ENCODE measurements at places on chromosomes 5 and 9. TPM values are rescaled to one million over a fixed set of nuclear protein-coding genes. Genes with fewer than 3 reads are reported as not detected.

Gene CRHBP
- total RNA-seq = 0.20 TPM

Gene PCDHGA8
- total RNA-seq = 0.61 TPM

Gene PCDHB11
- not detected for total RNA-seq

Gene RAB3C
- not detected for total RNA-seq

Gene HDAC3
- 86.7 TPM for total RNA-seq

Gene BASP1
- 134 TPM for total RNA-seq

Gene BRD3
- total RNA-seq = 4.6 TPM

Gene UHRF2
- 47.8 TPM for total RNA-seq

Gene OR13J1
- total RNA-seq = not detected

Gene MRPS2
- total RNA-seq = 106 TPM

Gene SLC46A2
- total RNA-seq = not detected

Gene LCN15
- total RNA-seq = not detected

Gene LHFPL2
- total RNA-seq = 18.8 TPM

- no peak for DNase-seq
Observed at GRCh38 chr5:126143622-126144021, 279.6 kb upstream of the GRAMD2B start.

DNA sequence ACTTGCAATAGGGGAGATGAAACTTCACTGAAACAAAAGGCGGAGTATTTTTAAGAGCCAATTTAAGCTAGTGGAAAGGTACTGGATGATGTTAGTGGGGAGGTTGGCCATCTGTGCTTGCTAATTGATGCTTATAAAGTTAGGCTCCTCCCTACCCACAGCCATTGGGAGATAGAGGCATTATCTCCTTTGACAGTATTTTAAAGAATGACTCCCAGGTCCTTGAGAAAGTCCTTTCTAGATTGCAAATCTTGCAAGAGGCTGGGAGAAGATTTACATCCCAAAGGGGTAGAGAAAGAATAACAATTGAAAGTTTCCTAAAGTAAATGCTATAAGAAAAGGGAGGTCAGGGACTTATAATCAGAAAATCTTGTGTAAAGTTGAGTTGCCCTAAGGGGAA is 282.6 kb downstream of the BRINP1 start:
- DNase-seq = no peak

DNA sequence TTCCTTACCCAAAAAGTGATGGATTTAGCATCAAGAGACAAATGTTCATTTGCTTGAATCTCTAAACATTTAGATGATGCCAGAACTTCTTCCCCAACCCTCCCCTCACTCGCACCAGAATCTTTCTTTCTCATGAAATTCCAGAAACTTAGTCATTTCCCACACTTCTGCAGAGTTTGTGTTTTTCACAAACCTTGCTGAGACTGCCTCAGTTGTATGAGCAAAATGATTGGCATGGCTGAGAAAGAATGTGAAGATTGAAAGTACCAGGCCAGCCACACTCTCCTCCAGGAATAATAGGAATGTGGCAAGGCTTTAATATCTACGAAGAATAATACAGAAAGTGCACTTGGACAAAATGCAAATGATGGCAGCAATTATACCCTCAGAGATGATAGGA is 428.3 kb upstream of the CDH6 start:
- peak; percentile 33 for DNase-seq

- no peak for DNase-seq
Observed at GRCh38 chr9:91034521-91034920, 232.9 kb downstream of the SYK start.

DNA sequence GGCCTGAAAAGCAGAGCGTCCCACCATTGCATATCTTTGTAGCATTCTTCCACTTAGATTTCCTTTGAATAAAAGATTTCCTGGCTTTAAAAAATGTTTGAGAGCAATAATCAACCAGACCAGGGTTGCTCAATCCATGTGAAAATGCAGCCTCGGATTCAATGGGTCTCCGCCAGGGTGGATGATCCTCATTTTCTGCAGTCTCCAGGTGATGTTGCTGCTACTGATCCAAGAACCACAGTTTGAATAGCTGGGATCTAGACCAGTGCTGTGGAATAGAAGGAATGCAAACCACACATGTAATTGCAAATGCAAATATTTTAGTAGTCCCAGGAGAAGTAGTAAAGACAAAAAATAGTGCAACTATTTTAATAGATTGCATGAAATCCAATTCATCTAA is 317.6 kb downstream of the IRX1 start:
- DNase-seq = no peak

- peak; percentile 27 for DNase-seq
Observed at GRCh38 chr5:79001471-79001870, 16.4 kb upstream of the ARSB start.

- DNase-seq = no peak
Observed at GRCh38 chr5:64331597-64332277, 166.1 kb downstream of the RNF180 start.

GRCh38 chr9:135222881-135223760 is 135.7 kb downstream of the OLFM1 start:
- no peak for DNase-seq

DNA sequence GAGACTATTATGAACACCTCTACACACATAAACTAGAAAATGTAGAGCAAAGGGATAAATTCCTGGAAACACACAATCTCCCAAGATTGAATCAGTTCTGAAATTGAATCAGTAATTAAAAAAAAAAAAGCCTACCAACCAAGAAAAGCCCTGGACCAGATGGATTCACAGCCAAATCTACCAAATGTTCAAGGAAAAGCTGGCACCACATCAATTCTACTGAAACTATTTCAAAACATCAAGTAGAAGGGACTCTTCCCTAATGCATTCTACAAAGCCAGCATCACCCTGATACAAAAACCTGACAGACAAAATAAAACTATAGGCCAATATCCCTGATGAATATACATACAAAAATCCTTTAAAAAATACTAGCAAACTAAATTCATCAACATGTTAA is 25.4 kb upstream of the GRXCR2 start:
- no peak for DNase-seq

- peak; percentile 88 for DNase-seq
Observed at GRCh38 chr9:79221084-79221483, 350.7 kb upstream of the TLE4 start.

DNA sequence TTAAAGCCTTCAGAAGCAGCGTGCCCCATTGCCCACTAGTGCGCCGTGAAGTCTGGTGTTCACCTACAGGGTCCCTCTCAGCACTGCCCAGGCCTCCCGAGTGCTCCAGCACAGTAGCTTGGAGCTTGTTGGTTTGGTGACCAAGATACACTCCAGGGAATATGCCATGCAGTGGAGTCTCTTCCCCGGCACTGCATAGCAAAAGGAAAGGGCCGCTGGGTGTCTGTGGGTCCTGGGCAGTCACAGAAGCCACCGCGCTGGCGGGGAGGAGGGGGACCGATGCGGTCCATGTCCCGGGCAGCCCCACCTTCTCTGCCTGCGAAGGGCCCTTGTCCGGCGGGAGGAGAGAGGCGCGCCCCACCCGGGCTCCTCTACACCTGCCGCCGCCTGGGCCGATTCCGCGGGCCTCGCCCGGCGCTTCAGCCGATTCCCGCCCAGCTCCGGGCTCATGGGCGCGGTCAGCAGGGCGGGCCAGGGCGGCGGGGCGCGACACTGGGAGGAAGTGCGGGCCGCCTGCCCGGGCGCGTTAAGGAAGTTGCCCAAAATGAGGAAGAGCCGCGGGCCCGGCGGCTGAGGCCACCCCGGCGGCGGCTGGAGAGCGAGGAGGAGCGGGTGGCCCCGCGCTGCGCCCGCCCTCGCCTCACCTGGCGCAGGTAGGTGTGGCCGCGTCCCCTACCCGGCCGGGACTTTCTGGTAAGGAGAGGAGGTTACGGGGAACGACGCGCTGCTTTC is at the start of gene SYK:
Gene SYK (plus strand): TSS at position 579 of the 732 bp plus-strand sequence. CDS start 42,080 bp downstream, outside the sequence.
- DNase-seq = no peak

DNA sequence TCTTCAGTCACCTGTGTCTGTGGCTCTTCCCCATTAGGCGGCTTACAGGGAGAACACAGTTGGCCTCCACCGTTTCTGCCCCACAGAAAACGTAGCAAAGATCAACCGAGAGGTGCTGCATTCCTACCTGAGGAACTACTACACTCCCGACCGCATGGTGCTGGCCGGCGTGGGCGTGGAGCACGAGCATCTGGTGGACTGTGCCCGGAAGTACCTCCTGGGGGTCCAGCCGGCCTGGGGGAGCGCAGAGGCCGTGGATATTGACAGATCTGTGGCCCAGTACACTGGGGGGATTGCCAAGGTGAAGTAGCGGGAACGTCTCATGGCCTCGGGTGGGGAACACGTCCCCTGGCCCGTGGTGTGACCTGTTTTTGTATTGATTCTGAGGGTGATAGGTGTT is 6.5 kb downstream of the PMPCA start:
- DNase-seq = no peak

GRCh38 chr5:126488443-126489065 is 65.3 kb downstream of the GRAMD2B start:
- DNase-seq = no peak

- peak; percentile 1 for DNase-seq
Observed at GRCh38 chr9:123686131-123686828, 243.6 kb downstream of the DENND1A start.

- no peak for DNase-seq
Observed at GRCh38 chr5:12780536-12780935, 876.3 kb upstream of the CTNND2 start.

DNA sequence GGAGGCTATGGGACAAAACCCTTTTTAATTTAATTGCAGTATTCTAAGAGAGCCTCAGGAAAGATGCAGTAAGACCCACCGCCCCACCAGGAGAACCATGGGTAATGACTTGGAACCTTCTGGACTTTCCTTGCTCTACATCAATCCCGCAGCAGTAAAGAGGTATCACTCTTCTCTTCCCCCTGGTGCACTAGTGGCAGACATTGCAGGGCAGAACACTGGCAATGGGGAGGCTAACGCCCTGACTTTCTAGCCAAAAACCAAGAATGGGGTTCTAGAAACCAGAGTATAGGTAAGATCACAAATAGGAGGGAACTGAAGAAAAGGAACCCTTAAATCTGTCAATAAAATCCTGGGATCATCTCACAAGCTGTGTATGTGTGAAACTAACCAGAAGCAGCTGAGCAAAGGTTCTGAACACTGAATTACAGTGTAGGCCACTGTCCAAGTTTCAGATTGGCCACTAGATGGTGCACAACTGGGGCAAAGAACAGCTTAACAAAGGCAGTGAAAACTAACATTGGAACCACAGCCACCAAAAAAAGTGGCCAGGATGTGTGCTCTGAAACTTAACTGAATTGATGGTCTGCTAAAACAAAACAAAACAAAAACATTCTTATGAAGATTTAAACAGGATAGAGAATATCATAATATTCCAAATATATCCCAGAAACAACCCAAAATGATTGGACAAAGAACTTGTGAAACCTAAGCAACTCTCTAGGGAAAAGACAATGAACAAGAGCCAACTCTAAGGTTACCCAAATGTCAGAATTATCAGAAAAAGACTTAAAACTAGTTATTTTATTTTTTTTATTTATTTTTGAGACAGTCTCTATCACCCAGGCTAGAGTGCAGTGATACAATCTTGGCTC is 6.6 kb upstream of the FAM151B start:
- peak; percentile 52 for DNase-seq

- DNase-seq = no peak
Observed at GRCh38 chr5:96124589-96124988, 162.9 kb upstream of the ELL2 start.

DNA sequence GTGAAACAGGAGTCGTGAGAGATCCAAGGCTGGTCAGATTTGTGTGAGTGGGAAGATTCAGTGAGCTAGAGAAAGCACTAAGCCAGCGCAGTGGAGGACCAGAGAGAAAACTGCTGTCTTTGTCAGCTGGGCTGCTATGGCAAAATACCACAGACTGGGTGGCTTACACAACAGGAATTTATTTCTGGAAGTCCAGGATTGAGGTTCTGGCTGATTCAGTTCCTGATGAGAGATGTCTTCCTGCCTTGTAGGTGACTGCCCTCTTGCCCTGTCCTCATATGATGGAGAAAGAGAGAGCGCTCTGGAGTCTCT is 24.2 kb upstream of the ANKRD33B start:
- peak; percentile 60 for DNase-seq

DNA sequence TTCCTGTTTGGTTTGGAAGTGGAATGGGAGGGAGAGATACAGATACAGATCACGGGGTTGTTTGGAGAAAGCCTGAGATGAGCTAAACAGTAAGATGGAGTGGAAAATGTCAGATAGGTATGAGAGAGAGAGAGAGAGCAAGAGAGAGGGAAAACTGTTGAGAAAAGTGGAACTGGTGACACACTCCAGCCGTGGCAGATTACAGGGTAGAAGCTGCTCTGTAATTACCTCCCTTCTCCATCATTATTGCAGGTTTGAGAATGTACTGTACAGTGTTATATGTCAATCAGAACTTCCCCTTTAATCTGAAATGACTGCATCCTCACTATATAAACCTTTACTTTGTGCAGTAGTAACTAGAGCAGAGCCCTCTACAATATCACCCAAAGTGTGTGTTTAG is 74.5 kb upstream of the WWC1 start:
- DNase-seq = no peak

DNA sequence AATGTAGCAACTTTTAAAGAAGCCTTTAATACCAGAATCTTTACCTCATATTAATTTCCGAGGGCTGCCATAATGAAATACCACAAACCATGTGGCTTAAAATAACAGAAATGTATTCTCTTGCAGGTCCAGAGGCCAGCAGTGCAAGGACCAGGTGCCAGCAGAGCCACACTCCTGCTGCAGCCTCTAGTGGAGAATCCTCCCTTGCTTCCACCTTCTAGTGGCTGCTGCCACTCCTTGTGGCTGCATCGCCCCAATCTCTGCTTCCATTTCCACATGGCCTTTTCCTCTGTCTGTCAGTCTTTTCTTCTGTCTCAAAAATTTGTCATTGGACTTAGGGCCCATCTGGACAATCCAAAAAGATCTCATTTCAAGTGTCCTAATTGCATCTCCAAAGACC is 401.5 kb downstream of the EFNA5 start:
- no peak for DNase-seq

GRCh38 chr5:38660194-38660668 is 103.8 kb upstream of the LIFR start:
- no peak for DNase-seq

DNA sequence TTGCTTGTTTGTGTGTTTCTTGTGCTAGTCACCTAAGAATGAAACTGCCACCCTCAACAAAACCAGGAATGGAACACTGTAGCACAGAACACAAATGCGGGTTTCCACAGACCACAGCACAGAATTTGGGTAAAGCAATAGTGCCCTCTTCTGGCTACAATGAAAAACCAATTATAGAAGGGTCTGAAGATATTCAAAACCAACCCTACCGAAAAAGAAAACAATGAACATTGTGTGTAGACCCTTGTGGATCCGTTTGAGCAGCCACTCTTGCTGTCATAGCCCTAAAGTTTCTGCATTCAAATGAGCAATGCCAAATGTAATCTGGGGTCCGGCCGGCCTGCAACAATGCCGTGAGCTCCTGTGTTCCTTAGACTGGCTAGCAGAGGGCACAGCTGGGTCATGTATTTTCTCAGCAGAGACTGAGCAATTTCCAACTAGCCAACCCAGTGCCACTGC is 8.3 kb upstream of the ENC1 start:
- DNase-seq = peak; percentile 65

DNA sequence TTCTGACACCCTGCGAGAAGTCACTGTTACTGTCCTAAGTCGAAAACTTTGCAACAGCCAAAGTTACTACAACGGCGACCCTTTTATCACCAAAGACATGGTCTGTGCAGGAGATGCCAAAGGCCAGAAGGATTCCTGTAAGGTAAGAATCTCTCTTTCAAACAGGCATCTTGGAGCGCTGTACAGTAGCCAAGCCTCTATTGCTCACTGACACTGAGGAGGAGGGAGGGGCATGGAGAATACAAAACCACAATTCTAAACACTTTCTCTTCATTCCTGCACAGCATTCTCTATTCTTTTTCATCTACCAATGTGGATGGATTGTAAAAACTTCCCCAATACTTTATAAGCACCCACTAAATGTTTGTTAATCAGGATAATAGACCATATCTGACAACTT is 7.4 kb downstream of the GZMK start:
- no peak for DNase-seq
